ENCODE measurements at places on chromosomes 7 and 10. TPM values are rescaled to one million over a fixed set of nuclear protein-coding genes. Genes with fewer than 3 reads are reported as not detected.

The FOXP2 gene
- 0.26 TPM for total RNA-seq

The LIPN gene
- not detected for total RNA-seq

The SPAM1 gene
- total RNA-seq = not detected

The GIMAP5 gene
- not detected for total RNA-seq

The CTNNA3 gene
- total RNA-seq = 0.03 TPM
